Sciatic nerve (tissue), 2 donors: ENCODE measurements at places on chromosomes 2 and 18.

DNA sequence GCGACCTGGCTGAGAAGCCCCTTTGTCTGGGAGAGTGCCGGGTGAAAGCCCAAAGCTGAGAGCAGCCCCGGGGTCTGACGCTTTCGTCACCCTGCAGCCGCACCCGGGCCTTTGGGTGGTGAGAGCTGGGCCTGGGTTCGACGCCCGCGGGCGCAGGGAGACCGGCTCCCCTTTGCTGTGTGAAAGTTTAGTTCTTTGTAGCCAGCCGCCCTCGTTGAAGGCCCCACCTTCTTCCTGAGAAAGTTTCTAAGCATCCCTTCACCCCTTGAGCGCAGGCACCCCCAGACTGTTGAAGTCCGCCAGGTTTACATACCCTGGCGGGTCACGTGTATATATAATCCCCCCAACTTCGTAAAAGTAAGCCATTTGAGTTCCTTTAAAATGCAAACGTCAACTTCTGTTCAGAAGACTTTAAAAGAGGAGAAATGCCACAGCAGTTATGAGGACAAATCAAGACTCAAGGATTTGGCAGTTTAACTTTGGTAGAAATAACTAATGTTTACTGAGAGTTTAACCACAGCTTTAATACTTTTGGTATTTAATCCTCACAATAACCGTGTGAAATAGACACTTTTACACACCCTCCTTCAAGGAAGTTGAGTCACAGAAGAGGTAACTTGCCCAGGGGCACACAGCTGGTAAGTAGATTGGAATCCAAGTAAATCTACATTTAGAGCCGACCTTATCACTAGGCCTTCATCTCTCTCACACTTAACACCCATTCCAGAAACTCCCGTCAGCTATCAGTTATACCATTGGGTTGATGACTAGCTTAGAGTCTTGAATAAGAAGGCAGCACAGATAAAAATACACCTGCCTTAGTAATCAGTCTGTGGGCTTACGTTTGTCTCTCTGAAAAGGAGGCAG lies 1.1 kb upstream of the MBOAT2 start:
- DNase-seq, result no peak

DNA sequence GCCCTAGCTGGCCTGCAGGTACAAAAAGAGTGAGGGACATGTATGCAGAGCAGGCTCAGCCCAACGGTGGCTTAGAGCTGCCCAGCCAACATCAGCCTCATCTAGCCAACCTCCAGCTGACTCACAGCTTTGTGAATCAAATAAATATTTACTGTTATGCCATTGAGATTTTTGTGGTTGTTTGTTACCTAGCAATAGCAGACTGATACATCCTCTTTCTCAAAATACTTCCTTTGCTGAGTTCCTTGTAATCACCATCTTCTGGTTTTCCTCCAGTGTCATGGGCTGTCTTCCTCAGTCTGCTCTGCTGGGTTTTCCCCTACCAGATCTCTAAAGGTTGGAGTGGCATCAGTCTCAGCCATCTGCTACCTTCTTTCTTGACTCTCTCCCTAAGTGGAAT lies 126.6 kb upstream of the SLC1A4 start:
- DNase-seq, result no peak

GRCh38 chr2:195532628-195533271 lies 124.3 kb upstream of the SLC39A10 start:
- no peak for DNase-seq

DNA sequence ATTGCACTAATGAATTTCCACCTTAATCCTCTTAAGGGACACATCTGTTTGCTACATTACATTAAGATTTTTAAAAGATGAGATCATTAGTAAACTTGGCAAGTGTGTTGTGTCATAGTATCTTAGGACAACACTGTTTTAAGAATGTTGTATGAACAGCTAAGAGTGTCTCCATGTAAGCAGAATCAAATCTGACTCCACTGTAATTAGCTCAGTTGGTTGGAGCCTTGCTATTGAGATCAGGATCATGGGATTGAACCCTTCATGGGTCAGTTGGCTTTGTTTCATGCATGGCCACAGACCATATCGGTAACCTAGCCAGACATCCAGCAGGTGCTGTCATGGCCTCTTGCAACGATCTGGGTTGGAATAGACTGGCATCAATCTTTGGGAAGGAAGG lies 5.2 kb downstream of the FHOD3 start:
- DNase-seq, result no peak

GRCh38 chr2:149375801-149376361 lies 45.5 kb downstream of the LYPD6 start:
- DNase-seq, result no peak

DNA sequence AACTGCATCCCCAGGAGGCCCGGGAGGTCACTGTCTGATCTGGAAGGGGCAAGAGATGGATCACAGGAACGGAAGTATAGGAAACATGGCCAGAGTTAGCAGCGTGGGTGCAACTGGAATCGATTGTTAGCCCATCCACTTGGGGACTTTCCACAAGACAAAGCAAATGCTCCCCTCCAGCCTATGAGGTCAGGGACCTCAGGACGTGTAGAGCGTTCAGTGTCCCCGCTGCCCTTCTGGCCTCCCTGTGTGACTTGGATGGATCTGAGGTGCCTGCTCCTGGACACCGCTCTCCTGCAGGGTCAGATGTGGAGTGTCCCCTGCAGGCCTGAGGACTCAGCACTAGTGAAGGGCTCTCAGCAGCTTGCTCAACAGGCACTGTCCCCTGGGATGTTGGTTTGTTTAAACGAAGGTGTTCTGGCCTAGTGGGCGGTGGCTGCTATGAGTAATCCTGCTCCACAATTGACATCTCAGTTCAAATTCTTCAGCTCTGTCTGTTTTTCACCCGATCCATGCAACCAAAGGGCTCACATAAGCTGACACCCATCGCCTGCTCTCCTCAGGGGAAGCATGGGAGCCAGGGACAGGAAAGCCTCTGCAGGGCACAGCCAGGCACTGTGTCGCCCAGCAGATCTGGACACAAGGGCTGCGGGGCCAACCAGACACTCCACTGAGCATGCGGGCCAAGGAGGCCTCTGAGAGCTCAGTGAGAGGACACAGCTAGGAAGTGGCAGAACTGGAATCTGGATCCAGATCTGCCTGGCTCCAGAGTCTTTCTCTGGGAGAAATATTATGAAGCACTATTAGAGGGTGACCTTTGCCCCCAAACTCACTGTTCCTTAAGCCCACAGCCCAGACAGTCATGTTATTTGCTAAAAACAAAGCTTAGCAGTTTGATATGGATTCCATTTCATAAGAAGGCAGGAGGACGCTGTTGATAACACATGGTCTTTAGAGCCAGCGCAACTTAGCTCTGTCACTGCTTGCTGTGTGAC lies 78.5 kb downstream of the RHOB start:
- no peak for DNase-seq

GRCh38 chr2:82257796-82258555 lies 1953.4 kb upstream of the LRRTM1 start:
- DNase-seq, result no peak

GRCh38 chr18:49160079-49160930 lies 209.5 kb upstream of the SMAD7 start:
- no peak for DNase-seq

DNA sequence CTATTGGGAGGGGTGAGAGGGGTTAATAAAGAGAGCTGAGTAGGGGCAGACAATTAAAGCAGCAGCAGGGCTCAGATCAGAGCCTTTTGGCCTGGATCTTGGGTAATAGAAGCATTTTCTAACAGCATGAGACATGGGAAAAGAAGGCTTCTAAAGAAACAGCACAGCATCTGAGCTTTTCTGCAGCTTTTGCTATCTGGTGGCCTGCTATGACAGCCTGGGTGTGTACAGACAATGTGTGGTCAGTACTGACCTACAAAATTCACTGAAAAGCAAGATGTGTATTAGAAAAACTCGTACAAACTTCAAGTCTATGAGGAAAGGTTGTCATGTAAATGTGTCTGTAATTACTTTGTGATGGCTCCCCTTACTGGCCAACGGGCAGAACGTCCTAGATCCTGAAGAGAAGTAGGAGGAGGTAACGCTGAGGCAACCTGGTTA lies 95.6 kb downstream of the GALNT3 start:
- DNase-seq, result no peak

DNA sequence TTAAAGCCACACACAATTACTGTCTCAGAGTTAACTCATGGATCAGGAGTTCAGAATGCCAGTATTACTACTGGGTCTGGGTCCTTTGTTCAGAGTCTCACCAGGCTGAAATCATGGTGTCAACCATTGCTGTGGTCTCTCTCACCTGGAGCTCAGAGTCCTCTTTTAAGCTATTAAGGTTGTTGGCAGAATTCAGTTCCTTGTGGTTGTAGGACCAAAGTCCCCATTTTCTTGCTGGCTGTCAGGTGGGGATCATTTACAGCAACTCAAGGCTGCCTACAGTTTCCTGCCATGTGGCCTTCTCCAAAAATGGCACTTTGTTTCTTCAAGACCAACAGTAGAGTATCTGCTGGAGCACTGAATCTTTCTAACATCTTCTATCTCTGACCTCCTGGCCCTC lies 113.5 kb downstream of the EXOC6B start:
- no peak for DNase-seq

- DNase-seq, result no peak
These were observed 27.5 kb downstream of the INHBB start for GRCh38 chr2:120373424-120373823.

- no peak for DNase-seq
These were observed 272.3 kb upstream of the PKDCC start for GRCh38 chr2:41775366-41776025.

DNA sequence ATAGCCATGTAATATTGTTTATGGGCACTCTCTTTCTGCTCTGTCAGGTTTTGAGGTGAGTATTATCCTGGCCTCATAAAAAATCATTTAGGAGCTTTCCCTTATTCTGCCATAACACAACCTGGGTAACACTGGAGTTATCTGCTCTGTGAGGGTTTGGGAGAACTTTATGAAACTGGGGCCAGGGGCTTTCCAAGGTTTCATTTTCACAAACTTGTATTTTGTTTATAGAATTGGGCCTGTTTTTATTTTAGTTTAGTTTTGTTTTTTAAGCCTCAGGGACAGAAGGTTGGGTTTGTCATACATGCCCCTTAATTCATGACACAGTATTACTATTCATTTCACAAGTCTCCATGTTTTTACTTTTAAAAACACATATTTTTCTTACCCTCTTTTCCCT lies 83.5 kb downstream of the IRS1 start:
- DNase-seq, result no peak
